ENCODE measurements at places on chromosomes 1 and 21.

- DNase-seq: no peak
These were observed 24.4 kb downstream of the RC3H1 start for GRCh38 chr1:173997791-173998190.

- DNase-seq: no peak
These were observed at the start of gene GBP2 for GRCh38 chr1:89125913-89126580. Gene GBP2 (minus strand): TSS chr1:89126114. CDS start chr1:89121966, 4,148 bp downstream.

- no peak for DNase-seq
These were observed 230.5 kb upstream of the CAMK1G start for GRCh38 chr1:209353053-209353452.

GRCh38 chr1:182564406-182565004 is 24.6 kb downstream of the RNASEL start:
- DNase-seq: no peak
